ENCODE measurements at places on chromosomes 7 and 10.

GRCh38 chr7:27193335-27194001 is 6.4 kb downstream of the HOXA13 start:
- no peak for DNase-seq

DNA sequence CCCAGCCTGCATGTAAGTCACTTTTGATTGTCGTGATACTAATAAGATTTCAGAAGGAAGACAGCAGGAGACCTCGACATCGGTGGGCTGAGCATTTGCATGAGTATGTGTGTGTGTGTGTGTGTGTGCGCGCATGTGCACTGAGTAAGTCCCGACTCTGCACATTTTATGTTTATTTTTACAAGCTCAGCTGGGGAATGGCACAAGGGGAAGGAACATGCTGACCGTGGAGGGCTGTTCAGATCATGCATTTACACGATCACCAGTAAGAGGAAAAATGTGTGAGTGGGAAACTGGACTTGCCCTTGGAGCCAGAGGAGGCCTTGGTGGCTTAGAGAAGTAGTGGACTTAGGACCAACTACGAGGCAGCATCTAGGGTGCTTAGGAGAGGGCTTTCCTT is 41.3 kb downstream of the IL2RA start:
- no peak for DNase-seq

DNA sequence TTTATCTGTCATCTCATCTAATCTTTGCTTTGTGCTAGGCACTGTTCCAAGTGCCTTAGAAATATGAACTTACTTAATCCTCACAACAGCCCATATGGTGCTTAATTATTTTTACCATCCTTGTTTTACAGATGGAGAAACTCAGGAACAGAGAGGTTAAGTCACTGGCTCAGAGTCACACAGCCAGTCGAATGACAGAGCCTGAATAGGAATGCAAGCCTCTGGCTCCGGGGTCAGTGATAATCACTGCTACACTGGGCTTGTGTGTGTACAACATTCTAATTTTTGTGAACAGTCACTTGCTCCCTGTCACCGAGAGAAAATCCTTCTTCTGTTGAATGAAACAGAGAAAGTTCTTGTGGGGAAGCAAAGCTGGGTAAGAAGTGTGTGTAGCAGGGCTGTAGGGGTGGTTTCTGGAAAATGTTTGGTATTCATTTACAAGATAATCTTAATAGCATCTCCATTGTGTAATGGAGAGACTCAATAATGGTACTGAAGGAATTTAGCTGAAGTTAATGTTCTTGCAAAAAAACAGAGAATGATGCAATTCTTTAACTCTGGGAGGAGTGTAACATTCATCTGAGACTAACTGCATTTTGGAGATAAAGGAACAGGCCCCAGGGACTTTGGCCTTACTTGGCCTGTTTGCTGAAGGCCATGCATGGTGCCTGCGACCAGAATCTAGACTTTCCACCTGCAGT is 290.6 kb downstream of the FRMD4A start:
- peak; percentile 71 for DNase-seq

- DNase-seq, result no peak
Observed at GRCh38 chr10:59666310-59666709, 43.3 kb downstream of the SLC16A9 start.

GRCh38 chr10:81784111-81784597 is 90.8 kb upstream of the NRG3 start:
- no peak for DNase-seq

GRCh38 chr10:34029455-34029854 is 695.0 kb upstream of the NRP1 start:
- no peak for DNase-seq

- DNase-seq, result no peak
Observed at GRCh38 chr7:27142580-27143022, 880 bp downstream of the HOXA5 start.

- no peak for DNase-seq
Observed at GRCh38 chr7:139494835-139495579, 11.5 kb upstream of the KLRG2 start.

- peak; percentile 61 for DNase-seq
Observed at GRCh38 chr7:126953461-126953860, 299.3 kb downstream of the GRM8 start.

DNA sequence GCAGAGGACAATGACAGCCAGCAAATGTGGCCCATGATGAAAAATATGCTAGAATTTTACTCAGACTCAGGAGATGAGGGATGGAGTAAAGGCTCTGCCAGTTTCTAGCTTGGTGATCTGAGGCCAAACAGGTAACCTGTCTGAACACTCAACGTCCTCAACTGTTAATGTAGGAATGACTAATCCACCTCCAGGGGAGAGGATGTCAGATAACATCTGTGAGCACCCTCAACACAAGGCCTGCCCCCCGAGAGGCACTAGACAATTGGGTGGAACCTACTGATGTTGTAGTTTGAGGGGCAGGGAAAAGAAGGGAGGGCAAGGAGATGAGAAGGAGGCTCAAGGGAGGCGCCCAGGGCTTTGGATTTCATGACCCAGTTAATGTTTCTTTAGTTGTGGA is 445.1 kb downstream of the PLXNA4 start:
- no peak for DNase-seq

GRCh38 chr7:39615350-39615975 is 7.9 kb upstream of the RALA start:
- DNase-seq, result no peak

GRCh38 chr7:137342265-137342664 is 1.3 kb downstream of the PTN start:
- no peak for DNase-seq

DNA sequence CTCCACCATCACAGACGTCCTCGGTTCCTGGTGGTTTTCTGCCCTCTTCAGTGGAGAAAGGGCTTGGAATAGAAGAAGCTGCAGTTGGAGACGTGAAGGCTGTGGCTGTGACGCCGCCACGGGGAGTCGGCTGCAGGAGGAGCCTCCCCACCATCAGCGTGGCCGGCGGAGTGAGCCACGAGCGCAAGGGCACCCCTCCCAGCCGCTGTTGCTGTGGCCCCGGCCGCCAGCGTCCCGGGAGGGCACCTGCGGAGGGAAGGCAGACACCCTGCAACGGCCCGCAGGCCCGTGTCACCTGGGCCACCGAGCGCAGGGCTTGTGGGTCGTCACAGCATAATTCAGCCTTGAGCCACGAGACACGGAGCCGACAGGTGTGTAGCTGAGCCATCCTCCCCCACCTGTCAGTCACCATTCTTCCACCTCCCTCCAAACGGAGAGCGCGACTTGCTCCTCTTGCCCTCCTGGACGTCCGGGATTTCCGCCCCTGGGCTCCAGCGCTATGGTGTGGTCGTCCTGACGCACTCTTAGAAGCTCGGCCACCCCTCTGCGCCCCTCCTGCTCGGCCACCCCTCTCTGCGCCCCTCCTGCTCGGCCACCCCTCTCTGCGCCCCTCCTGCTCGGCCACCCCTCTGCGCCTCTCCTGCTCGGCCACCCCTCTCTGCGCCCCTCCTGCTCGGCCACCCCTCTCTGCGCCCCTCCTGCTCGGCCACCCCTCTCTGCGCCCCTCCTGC is 102.7 kb downstream of the PTPRN2 start:
- no peak for DNase-seq

- DNase-seq, result peak; percentile 91
Observed at GRCh38 chr10:46033602-46034011, 3.2 kb upstream of the NCOA4 start.
